ENCODE measurements at places on chromosomes 2 and 18.

DNA sequence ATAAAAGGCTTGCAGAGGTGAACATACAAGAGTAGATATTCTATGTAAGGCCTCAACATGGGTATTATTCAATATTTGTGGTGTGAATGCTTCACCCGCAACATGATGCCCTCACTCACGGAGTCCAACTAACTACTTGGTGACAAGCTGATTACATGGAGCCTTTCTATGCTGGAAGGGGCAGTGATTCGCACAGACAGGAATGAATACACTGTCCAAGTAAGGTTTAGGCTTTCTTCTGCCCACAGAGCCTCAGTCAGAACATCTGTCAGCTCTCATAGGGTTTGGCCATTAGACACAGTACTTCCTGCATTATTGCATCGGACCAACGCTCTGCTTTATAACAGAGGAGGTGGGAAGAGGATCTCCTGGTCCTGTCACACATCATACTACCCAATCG lies 80.3 kb upstream of the SLC35G4 start:
- DNase-seq = no peak

- no peak for DNase-seq
Measured at GRCh38 chr2:54271189-54271588, 15.2 kb upstream of the TSPYL6 start.

DNA sequence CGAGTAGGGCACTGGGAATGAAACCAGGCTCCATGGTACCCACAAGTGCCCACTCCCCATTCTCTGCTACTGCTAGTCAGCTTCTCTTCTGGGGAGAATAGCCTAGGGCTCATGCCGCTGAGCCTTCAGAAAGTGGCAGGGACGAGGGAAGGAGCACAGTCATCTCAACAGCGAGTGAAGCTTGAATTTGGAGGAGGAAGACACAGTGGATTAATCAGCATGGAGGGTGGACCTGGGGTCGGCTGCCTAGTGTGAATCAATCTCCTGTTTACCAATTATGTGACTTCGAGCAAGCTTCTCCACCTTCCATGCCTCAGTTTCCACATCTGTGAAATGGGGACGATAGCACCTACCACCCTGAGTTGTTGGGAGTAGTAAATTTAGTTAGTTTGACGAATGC lies 157.0 kb downstream of the SEPTIN10 start:
- DNase-seq = no peak

- no peak for DNase-seq
Measured at GRCh38 chr2:45330637-45331409, 280.2 kb downstream of the SRBD1 start.

DNA sequence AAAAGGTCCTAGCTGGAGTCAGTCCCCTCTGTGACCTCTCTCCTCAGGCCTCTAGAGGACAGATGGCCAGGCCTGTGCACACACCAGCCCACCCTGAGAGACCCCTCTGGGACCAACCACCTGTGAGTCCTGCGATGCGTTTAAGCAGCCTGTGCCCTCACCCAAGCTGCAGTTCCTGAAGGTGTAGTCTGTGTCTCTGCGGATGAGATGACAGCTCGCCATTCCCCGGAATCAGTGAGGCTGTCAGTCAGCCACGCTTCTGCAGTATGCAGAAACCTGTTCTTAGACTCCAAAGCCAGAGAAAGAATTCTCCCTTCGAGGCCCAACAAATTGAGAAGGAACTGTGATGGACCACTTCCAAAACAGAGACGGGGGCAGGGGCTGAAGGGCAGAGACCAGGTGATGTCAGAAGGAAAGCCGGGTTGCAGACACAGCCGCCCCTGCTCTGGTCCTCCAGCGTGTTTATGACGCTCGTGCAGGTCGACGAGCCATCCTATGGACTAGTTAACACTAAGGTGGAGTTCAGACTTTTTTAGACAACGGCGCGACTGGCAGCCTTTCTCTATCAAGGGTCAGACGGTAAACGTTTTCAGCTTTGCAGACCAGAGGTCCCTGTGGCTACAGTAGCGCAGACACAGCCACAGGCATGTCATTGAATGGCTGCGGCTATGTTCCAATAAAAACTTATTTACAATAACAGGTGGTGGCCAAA lies 10.2 kb downstream of the MTERF4 start:
- no peak for DNase-seq

DNA sequence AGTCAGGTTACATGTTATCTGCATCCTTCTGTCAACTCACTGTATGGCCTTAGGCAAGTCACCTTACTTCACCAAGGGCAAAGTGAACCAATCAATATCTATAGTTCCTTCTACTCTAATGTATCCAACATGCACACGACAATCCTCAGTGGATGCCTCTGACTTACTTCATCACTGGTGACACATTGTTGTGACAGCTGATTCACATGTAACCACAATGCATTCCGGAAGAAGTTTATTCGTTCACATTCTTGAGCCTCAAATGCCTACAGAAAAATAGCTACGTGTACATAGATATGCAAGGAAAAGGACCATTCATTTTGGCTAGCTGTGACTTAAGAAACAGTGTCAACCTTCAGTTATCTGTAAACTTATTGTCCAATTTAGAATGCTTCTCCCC lies 26.3 kb upstream of the EPG5 start:
- DNase-seq = no peak

GRCh38 chr2:217049422-217049821 lies 189.6 kb upstream of the TNP1 start:
- no peak for DNase-seq

DNA sequence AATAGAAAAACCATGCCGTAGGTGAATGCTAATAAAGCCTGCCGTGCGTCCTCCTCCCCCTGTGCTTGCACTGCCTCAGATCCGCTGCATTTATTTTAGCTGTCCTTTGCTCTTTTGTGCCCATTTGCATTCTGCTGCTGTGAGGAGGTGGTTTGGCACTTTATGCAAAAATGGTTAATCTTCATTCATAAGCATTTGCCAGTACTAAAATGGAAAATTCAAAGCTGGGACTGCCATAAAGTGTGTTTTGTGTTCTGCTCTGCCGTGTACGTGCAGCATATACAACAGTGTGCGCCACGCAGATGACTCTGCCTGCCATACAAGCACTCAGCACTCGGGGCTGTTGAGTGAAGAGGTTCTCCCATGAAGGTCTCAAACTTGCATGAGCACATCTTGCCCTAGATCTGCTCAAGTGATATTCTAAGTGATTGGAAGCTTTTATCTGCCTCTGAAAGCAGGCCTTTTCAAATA lies 73.6 kb downstream of the SPATS2L start:
- DNase-seq = no peak

GRCh38 chr2:24509840-24510239 lies 18.8 kb downstream of the NCOA1 start:
- no peak for DNase-seq

DNA sequence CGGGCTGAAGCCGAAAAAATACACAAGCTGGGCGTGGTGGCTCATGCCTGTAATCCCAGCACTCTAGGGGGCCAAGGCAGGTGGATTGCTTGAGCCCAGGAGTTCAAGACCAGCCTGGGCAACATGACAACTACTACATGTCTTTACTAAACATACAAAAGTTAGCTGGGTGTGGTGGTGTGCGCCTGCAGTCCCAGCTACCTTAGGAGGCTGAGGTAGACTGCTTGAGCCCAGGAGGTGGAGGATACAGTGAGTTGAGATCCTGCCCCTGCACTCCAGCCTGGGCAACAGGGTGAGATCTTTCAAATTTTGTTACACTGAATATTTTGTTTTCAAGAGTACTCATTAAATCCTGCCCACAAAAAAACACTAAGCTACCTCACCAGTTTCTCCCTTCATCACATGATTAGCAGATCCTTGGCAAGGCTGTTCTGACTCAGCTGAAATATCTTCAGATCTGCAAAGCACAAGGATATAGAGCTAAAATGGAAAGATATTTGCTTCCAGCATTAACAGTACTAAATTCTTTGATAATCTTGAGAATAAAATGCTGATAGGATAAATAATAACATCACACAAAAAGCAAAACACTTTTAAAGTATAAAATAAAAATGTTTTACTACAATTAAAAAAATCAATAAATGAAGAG lies 28.2 kb upstream of the MCM6 start:
- no peak for DNase-seq

DNA sequence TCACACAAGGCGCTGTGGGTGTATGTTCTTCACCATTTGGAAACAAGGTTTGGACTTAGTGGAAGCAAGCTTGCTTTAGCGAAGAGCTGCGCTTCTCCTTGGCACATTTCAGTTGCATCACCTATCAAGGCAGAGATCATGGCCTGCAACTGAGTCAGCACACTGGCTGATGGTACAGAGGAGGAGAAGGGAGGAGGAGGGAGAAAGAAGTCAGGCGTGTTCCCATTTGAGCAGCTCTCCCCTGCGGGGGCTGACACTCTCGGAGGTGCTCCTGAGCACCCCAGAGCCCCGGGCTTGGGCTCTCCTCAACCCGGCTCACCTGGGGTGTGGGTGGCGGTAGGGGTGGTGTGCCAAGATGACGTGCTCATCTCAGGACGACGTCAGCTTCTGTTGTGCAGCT lies 6.0 kb upstream of the SERPINB5 start:
- no peak for DNase-seq

DNA sequence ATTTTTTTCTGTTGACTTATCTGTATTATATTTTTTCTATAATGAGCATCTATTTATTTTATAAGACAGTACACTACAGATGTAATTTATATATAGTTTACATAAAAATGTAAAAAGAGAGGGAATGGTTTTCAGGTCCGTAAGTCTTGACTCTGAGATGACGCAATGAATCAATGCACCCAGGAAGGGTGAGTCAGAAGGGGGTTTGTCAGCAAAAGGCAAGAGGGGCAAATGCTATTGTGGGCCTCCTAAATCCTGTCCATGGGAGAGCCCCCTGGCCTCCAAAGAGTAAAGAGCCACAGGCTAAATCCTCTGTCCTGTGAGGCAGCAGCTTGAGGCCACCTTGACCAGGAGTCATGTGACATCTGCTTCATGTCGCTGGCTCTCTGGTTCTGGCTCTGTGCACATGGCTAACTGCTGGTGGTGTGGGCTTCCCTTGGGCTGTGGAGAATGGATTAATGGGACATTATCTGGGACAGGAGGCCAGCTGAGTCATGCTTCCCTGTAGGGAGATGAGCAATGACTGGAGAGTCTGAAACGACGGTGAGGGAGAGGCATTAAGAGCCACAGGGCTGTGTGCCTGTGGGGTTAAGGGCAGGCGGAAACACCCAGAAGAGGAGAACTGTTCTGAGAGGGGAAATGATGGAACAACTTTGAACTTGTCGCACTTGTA lies 22.8 kb upstream of the ASB18 start:
- no peak for DNase-seq

DNA sequence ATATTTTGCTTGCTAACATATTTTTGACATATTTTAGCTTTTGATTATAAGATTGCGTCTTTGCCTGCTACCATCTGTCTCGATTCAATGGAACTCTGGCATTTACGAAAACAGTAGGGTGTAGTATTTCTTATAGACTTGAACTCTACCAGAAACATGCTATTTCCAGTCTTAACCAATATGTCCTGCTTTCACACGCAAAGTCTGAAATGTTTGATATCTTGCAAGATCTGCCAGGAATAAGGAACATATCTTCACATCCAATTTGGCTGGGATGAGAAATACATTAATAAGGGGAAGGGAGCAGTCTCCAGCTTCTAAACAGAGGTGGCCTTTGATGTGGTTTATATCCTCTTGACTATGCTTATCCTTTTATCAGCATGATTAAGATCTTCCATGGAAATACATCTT lies 299.4 kb downstream of the ZNF521 start:
- DNase-seq = no peak

- DNase-seq = no peak
Measured at GRCh38 chr2:209505410-209505809, 81.6 kb downstream of the MAP2 start.

DNA sequence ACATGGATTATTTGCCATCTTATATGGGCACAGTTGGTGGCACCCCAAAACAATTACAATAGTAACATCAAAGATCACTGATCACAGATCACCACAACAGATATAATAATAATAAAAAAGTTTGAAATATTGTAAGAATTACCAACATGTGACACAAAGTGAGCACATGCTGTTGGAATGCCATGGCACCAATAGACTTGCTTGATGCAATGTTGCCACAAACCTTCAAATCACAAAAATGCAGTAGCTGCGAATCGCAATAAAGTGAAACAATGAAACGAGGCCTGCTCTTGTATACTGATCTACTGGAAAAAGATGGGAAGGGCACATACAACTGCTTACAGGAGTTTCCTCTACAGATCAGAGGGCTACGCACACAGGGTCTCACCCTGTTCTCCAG lies 32.2 kb upstream of the AMMECR1L start:
- no peak for DNase-seq

GRCh38 chr18:75133721-75134610 lies 75.0 kb downstream of the PTGR3 start:
- DNase-seq = no peak

- no peak for DNase-seq
Measured at GRCh38 chr2:112547333-112547732, 5.1 kb downstream of the POLR1B start.
